ENCODE measurements at places on chromosomes 6 and 20.

GRCh38 chr20:11176431-11176830 lies 502.6 kb upstream of the JAG1 start:
- no peak for DNase-seq

- no peak for DNase-seq
These were observed 27.9 kb downstream of the CENPW start for GRCh38 chr6:126367849-126368248.

GRCh38 chr20:43508106-43508505 lies 609 bp downstream of the L3MBTL1 start:
- DNase-seq = no peak

DNA sequence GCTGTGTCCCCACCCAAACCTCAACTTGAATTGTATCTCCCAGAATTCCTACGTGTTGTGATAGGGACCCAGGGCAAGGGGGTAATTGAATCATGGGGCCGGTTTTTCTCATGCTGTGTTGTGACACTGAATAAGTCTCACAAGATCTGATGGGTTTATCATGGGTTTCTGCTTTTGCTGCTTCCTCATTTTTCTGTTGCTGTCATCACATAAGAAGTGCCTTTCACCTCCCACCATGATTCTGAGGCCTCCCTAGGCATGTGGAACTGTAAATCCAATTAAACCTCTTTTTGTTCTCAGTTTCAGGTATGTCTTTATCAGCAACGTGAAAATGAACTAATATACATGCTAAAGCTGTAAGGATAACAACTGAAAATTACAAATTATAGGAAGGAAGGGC lies 88.3 kb downstream of the CDYL start:
- DNase-seq = no peak

DNA sequence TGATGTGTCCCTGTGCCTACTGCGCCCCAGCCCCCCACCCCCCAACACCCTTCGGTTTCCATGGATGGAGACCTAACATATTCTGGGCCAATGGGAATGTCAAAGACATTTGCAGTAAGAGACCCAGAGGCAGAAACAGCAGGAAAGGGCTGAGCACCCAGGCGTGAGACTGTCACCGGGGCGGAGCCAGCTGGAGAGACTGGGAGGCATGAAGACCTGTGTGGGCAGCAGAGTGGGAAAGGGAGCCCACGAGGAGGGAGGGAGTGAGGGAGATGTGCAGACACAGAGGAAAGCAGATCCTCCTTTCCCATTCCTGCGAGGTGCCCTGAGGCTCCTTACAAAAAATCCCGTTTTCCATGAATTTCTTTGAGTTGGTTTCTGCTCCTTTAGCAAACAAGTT lies 150.2 kb downstream of the FOXC1 start:
- DNase-seq = no peak

DNA sequence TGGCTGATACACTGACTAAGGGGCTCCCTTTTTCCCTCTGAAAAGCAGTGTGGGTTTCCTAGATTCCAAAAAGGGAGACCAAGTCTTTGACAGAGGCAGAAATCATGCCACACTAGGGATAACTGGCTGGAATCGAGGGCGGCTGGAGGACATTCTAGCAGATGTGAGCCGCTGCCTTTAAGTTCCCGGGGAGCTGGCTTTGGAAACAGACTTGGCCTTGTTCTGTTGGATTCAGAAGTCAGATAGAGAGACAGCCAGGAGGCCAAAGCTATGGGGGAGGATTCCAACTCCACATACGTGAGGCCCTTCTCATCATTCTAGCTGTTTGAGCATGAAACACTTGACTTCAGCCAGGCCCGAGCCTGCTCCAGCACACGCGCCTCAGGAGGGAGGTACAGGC lies 109.9 kb upstream of the FOXC1 start:
- no peak for DNase-seq

GRCh38 chr6:167210375-167211294 lies 52.9 kb upstream of the GPR31 start:
- no peak for DNase-seq

GRCh38 chr6:53939830-53940229 lies 145.0 kb downstream of the LRRC1 start:
- DNase-seq = no peak

DNA sequence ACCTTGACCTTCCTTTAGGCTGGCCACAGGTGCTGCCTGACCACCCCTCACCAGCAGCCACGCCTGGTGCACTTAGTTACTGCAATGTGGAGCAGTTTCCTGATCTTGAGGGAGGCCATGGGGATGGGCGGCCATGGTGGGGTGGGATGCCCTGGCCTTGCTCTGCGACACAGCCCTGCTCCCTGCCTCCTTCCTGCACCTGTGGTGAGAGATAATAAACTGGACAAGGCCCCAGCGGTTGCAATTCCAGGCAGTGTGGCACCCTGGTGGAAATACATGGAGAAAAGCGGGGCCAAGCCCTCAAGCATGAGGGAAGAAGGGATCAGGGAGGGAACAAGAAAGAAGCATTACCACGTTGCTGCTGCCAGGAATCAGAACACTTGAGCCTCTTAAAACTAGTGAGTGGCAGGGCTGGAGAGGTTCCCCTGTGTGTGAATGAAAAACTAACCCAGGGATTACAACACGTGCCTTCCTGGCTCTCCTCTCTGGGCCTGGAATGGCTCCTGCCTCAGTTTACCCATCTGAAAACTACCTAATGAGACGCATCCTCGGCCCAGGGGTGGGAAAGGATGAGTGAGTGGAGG lies 213.2 kb downstream of the LY86 start:
- no peak for DNase-seq

DNA sequence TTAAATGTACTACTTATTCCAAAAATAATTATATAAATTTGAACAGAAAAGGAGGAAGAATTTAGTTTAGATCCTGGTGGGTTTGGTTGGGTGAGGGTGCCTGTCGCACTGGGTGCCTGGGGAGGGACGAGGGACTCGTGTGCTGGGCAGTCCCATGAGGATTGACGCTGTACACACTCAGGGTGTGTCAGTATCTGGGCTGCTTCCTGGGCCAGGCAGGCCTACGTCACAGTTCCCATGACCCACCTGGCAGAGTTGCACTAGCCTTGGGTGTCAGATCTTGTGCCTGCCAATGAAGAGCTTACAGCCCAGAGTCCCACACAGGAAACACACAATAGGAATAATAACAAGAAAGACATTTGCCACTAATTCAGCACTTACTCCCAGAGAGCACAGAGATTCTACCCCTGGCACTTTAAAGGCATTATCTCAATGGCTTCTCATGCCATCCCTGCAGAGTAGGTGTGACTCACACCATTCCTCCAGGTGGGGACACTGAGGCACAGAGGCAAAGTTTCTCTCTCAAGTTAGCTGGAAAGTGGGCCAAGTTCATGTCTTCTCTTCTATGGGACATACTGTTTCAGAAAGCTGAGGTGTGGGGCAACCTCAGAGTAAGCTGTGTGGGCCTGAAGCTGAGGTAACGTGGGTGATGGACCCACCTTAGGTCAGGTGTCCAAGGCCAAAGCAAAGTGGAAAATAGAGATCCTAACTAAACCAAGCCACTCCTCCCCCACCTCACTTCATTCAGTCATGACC lies 1.3 kb upstream of the SDCBP2 start:
- DNase-seq = no peak

DNA sequence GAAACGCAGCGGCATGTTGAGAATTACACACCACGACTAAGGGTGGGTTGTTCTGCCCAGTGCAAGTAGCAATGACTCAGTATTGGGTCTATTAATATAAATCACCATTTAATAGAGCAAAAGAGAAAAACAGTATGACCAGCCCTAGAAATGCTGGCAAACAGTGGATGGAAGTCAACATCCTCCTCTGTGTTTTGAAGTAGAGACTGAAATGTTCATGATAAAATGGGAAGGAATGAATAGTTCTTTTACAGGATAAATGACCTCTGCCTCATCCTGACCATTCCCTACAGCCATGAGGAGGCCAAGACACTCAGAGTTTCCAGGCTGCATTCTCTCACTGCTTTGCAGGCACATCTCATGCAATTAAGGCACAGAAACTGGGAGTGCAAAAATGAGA lies 111.8 kb downstream of the PSMB1 start:
- no peak for DNase-seq

DNA sequence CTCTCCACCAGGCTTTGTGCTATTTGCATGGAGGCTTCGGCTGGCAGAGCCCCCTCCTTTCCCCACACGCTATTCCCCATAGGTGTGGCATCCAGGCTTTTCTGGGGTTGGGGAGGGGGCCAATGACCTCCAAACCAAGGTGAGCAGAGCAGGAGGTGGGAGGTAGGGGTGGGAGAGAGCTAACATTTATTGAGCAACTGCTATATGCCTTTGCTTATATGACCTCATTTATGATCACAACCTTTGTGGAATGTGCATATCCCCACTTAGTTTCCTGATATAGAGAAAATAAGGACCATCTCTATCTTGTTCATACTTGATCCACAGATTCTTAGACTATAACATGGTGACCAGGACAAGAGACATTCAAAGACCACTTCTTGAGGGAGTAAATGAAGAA lies 17.8 kb upstream of the SLC22A7 start:
- DNase-seq = no peak

GRCh38 chr20:60631585-60632287 lies 620.3 kb upstream of the CDH4 start:
- DNase-seq = no peak

GRCh38 chr6:126182650-126183311 lies 157.1 kb upstream of the CENPW start:
- DNase-seq = no peak
